CD4-positive, alpha-beta T cell treated with Interleukin-6 at 100 ng/mL for 8 hours (primary cell): ENCODE measurements at places on chromosomes 5 and 9.

DNA sequence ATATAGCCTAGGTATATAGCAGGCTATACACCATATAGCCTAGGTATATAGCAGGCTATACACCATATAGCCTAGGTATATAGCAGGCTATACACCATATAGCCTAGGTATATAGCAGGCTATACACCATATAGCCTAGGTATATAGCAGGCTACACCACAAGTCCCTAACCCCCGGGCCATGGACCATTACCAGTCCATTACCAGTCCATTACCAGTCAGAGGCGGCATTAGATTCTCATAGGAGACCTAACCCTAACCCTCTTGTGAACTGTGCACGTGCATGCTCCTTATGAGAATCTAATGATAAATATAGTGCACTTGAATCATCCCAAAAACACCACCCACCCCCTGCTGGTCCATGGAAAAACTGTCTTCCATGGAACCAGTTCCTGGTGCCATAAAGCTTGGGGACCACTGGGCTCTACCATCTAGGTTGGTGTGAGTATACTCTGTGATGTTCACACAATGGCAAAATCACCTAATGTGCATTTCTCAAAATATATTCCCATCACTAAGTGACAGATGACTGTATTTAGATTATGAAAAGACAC, 4.7 kb downstream of the PLIN2 start:
- no peak for DNase-seq

- no peak for DNase-seq
Observed at GRCh38 chr9:34957492-34958410, at the start of gene PHF24. Gene PHF24, plus strand, starts transcription at chr9:34958285. Its CDS starts 13,014 bp downstream, at chr9:34971299.

DNA sequence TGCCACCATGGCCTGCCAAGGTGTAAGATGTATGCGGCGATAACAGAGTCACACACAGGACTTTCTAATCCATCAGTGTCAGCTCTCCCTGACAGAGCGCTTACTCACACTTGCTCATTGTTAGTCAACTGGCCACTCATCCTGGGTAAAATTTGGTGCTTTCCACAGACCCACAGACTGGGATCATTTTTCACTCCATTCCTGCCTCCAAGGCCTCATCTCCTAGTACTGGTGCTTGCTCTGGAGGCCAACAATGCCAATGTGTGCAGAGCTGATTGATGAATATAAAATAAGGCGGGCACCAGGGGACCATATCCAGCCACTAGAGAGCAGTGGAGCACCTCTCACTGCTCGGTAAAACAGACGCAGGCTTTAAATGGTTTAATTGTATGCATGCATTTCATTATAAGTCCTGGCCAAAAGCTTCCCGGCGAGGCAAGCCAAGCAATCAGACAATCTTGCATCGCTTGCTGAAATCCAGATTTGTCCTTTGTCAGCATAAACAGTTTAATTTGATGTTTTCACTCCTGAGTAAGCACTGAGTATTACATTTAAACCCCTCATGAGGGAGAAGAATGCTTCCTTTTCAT, 22.3 kb downstream of the PSMB7 start:
- DNase-seq = no peak

GRCh38 chr5:96338091-96338490, 95.0 kb downstream of the PCSK1 start:
- DNase-seq = no peak

DNA sequence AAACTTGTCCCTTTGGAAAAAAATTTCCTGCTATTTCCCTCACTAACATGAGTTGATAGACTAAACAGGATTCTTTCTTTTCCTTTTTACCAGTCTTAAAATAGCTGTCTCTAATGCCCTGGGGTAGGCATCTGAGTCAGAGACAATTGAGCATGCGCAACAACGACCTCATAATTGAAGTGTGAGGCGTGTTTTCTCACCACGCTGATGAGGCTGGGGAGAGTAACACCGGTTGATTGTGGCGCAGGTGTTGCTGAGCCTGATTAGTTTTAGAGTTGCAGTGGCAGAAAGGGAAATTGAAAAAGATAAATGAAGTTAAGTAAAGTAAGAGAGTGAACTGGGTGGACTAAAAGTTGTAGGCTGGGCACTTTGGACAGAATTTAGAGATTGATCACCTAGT, 213.7 kb downstream of the TLR4 start:
- no peak for DNase-seq

- no peak for DNase-seq
Observed at GRCh38 chr5:123455095-123455494, 31.9 kb upstream of the CEP120 start.

DNA sequence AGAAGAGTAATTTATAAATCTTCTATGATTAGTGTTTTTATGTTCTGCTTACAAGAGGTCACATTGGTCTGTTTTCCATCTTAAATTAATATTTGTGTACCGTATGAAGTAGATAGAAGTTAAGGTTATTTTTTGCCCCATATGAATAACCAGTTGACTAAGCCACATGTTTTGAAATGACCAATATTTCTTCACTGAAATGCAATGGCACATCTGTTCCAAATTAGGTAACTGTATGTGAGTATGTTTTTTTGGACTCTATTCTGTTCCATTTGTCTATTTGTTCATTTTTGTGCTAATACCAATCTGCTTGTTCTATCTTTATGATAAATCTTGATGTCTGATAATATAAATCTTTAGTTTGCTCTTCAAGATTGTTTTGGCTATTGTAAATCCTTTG, 17.7 kb downstream of the JAK2 start:
- DNase-seq = no peak

- DNase-seq = no peak
Observed at GRCh38 chr5:146079695-146080373, 25.5 kb downstream of the PLAC8L1 start.

- DNase-seq = no peak
Observed at GRCh38 chr5:149913436-149914419, 30.9 kb downstream of the PDE6A start.

GRCh38 chr9:137321726-137322361, 19.8 kb upstream of the NRARP start:
- no peak for DNase-seq

DNA sequence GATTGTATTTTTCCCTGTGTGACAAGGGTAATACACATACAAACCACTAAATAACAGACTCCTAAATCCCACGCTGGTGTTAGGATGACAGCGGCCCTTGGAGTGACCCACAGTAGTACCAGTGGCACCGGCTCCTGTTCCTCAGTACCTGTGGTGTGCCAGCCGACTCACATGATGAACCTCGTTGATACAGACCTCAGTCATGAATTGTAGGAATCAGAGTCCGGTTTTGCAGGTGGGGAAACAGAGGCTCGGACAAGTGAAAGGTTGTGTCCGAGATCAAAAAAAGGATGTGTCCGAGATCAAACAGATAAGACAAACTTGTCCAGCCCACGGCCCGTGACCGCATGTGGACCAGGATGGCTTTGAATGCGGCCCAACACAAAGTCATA, 78.0 kb downstream of the AMBP start:
- no peak for DNase-seq

GRCh38 chr5:9479361-9479760, 66.5 kb downstream of the SEMA5A start:
- no peak for DNase-seq

- DNase-seq = no peak
Observed at GRCh38 chr9:12696931-12697622, 3.9 kb downstream of the TYRP1 start.

DNA sequence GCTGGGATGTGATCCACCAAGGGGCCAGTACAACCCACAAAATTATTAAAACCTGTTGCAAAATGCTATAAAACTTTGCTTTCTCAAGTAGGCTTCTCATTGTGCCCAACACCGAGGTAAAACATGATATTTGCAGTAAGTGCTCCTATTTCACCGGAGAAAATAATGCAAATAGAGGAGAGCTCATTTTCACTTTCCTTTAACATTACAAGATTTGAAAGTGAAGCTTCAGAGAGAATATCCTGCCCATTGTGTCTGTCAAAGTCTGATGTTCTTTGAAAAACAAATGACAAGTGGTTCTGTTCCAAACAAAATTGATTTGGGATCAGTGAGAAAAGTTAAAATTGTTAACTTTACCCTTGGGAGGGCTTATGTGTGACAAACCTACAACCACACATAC, 287.1 kb downstream of the KCNN2 start:
- no peak for DNase-seq

GRCh38 chr5:159519365-159519764, 189.1 kb upstream of the IL12B start:
- DNase-seq = no peak

DNA sequence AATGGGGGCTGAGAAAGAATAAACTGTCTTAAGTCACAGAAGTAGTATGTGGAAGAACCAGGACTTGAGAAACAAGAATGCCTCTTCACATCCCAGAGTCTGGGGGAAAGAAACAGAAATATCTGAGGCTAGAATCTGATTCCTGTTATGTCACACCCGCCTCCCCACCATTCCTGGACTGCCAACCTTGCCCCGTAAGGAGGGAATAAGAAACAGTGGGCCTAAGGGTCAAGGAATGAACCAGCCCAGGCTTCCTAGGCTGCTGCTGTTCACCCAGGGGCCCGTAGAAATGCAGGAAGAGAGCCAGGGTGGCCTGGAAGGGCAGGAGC, 4.3 kb downstream of the PCDH1 start:
- no peak for DNase-seq

- DNase-seq = no peak
Observed at GRCh38 chr5:60514152-60514551, 185.8 kb downstream of the DEPDC1B start.

- no peak for DNase-seq
Observed at GRCh38 chr5:53249529-53250200, 140.1 kb upstream of the MOCS2 start.

GRCh38 chr5:138238034-138238433, 24.9 kb upstream of the CDC23 start:
- DNase-seq = no peak

DNA sequence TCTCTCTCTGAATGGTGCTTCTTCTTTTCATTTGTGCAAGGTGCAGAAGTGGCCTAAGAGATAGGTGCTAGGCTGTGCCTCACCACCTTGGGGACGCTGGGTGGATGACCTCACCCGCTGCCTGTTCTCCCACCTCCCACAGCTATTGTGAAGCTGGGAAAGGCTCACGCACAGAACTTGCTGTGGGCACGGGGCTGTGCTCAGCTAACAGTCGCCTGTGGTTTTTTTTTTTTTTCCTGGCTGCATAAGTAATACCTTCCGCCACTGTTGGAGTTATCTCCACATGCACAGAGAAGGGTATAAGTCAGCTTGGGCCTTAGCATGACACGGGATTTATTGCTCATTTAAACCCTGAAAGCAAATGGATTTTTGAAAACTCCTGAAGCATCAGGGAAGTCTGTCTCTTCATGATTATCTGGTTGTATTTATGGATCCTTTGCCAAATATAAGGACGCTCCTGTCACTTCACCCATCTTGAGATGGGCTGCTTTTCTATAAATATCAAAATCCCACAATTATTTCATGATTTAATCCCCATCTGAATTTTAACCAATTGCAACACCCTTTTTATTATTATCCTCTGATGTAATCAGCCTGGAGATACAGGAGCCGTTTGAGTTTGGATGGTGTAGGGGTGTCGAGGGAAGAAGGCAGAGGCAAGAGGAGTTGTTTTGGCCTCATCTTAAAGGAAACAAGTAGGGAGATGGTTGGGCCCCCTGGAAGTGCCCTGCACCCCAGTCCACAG, 9.0 kb downstream of the DBH start:
- no peak for DNase-seq

GRCh38 chr9:3447788-3448187, 78.0 kb downstream of the RFX3 start:
- no peak for DNase-seq

DNA sequence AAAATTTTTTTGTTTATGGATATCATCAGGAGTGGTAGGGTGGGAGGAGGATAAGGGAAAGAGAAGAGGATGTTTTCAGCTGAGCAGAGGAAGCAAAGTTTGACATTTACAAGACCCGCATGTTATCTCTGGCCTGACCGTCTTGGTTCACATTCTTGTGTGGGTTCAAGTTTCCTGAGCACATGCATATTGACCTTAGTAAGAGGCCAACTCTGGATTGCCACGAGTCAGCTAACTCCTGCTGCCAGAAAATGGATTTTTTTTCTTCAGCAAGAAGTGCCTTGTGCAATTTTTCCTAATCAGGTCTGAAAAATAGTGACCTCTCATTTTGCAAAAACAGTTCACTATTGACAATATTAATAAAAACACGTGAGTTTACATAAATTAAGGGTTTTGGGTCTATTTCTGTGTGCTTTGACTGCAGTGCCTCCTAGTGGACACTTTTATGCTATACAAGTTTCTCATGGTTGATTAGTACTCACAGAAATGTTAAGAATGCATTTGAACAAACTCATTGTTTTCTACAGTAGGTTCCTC, 27.1 kb upstream of the BASP1 start:
- no peak for DNase-seq

DNA sequence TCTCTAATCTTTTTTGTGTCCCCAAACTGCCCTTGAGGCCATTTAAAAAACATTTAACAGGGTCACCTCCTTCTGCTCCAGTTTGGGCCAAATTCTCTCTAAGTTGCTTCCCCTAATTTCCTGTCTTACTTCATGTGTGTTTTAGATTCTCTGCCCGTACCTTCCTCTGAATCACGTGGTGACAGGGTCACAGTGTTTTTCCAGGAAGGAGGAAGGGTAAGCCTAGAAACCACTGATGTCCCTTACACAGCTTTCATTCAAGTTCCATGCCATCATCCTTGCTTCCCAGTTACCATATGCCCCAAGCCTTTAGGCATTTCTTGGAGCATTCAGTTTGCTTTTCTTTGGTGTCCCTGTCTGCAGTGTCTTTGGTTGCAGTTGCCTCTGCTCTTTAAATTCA, 42.4 kb upstream of the MACIR start:
- no peak for DNase-seq

- no peak for DNase-seq
Observed at GRCh38 chr5:53327811-53328334, 152.6 kb upstream of the FST start.

DNA sequence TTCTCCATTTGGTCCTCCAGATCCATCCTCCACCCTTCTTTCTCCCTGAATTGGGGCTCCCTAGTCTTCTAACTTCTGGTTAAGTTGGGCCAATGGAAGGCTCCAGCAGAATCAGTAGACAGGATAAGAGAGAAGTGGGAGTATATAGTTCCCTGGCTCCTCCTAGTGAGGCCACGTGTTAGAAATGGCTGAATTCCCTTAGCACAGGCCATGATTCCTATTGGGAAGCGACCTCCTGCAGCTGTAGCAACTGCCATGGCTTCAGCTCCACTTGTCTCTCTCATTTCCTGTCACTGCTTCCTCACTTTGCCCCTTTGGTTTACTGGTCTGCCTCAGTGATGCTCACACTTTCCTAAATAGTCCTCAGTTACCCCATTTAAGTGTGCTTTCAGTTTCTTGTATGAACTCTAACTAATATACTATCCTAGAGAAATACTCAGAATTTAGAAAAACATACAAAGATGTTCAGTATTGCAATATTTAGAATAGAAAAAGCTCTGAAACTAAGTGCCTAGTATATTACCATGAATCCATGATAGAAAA, 104.8 kb upstream of the SMARCA2 start:
- DNase-seq = no peak

GRCh38 chr9:131072871-131073237, 23.5 kb upstream of the AIF1L start:
- DNase-seq = no peak

GRCh38 chr5:90293931-90294330, 115.6 kb downstream of the CETN3 start:
- no peak for DNase-seq

- no peak for DNase-seq
Observed at GRCh38 chr5:149062371-149063016, 368 bp downstream of the SH3TC2 start.
